Forelimb muscle (tissue), 1 donor: ENCODE measurements at places on chromosomes 5 and 9. TPM values are rescaled to one million over a fixed set of nuclear protein-coding genes. Genes with fewer than 3 reads are reported as not detected.

DNA sequence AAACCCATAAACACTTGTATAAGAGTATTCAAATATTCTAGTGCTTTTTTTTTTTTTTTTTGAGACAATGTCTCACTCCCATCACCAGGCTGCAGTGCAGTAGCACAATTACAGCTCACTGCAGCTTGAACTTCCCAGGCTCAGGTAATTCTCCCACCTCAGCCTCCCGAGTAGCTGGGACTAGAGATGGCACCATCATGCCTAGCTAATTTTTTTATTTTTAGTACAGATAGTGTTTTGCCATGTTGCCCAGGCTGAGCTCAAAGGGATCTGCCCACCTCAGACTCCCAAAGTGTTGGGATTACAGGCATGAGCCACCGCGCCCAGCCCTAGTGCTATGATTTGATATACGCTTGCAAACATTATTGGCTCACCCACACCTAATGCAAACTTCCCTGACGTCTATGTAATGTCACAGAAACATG lies 11.8 kb downstream of the IL6ST start:
- no peak for DNase-seq

- no peak for DNase-seq
Measured at GRCh38 chr5:124739634-124740025, 6.8 kb downstream of the ZNF608 start.

GRCh38 chr5:142803428-142804125 lies 33.4 kb downstream of the ARHGAP26 start:
- DNase-seq = no peak

Gene PCDHA5
- polyA plus RNA-seq = 0.08 TPM

Gene RFESD
- polyA plus RNA-seq = 2.7 TPM

Gene SPATA31C1
- polyA plus RNA-seq = 0.08 TPM

Gene ZNF366
- 3.0 TPM for polyA plus RNA-seq

Gene CCNO
- polyA plus RNA-seq = not detected

Gene CTSV
- 0.24 TPM for polyA plus RNA-seq
